Lung microvascular endothelial cell (primary cell): ENCODE measurements at places on chromosomes 16 and 17.
A peak's percentile ranks its signal among the peaks of the same experiment; 100 is the strongest.

DNA sequence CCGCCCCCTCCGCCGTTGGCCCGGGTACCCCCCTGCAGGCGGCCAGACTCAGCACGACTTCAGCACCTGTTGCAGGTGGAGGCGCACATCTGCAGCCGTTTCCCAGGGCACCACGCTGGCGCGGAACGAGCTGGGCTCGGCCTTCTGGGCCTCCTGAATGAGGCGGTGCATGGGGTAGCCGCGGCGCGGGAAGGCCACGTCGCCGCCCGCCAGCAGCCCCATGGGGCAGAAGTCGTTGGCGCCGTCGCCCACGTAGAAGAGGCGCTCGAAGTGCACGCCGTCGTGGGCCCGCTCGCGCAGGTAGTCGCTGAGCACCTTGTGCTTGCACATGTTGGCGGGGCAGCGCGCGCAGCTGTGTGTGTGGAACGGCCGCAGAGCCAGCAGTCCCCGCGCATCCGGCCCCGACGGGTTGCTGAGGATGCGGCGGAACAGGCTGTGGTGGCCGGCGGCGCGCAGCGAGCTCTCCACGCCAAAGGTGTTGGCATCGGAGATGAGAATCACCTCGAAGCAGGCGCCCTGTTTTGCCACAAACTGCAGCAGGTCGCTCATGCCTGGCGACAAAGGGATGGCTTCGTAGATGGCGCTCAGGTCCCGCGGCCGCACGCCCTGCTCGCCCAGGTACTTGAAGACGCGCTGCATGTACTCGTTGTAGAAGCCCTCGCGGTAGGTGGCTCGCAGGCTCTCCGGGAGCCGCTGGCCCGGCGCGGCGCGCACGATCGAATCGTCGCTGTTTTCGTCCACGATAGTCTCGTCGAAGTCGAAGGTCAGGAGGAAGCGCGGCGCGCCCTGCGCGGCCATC, 6.2 kb downstream of the PHOSPHO1 start:
- DNase-seq = peak; percentile 26

DNA sequence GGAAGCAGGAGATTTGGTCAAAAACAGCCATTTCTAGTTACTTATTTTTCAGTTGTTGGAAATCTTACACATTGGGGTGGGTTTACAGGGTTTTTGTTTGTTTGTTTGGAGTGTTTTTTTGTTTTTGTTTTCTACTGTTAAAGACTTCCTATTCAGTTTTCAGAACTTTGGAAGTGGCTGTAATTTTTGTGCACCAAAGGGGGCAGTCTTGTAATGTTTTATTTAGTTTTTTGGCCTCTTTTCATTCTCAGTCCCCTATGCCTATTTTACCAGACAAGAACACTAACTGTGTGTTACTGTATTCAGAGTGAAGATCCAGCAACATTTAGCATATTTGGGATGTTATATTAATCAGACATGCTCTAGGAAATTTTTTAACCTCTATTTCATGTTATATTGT, 20.6 kb downstream of the TPPP3 start:
- DNase-seq = peak; percentile 39

DNA sequence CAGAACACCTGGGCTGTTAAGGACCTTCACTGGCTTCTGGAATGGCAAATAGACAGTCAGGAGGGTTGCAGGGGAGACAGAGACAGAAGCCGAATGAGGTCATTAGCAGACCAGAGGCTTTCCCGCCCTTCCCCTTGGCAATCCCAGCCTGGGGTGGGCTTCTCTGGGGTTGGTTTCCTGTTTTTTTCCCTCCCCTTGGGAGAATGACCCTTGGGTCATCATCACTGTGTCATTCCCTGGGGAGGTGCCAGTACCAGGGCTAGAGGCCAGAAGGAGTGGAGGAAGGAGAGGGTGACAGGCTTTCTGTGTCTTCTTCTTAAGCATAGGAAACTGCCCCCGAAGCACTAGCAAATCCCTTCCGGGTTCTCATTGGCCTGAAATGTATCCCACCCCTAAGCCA, 42.9 kb upstream of the IL21R start:
- peak; percentile 17 for DNase-seq

GRCh38 chr16:20853143-20853542, 46.8 kb downstream of the REXO5 start:
- DNase-seq = no peak

GRCh38 chr17:73968680-73969079, 234.8 kb upstream of the RPL38 start:
- no peak for DNase-seq

DNA sequence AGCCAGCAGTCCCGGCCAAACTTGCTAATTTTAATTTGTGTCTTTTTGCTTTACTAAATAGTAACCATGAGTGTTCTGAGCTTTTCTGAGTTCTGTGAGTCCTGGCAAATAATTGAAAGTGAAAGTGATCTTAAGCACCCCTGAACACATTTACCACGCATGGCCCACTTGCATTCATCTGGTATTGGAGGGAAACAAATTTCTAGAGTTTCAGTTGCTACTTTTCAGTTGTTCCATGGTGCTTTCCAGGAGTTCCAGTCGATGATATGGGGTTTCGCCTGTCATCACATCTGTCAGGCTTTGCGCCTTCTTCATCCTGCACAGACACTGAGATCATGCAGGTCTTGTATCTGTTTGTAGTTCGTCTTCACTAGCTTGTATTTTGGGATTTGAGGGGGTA, 44.1 kb downstream of the CRLF3 start:
- no peak for DNase-seq

DNA sequence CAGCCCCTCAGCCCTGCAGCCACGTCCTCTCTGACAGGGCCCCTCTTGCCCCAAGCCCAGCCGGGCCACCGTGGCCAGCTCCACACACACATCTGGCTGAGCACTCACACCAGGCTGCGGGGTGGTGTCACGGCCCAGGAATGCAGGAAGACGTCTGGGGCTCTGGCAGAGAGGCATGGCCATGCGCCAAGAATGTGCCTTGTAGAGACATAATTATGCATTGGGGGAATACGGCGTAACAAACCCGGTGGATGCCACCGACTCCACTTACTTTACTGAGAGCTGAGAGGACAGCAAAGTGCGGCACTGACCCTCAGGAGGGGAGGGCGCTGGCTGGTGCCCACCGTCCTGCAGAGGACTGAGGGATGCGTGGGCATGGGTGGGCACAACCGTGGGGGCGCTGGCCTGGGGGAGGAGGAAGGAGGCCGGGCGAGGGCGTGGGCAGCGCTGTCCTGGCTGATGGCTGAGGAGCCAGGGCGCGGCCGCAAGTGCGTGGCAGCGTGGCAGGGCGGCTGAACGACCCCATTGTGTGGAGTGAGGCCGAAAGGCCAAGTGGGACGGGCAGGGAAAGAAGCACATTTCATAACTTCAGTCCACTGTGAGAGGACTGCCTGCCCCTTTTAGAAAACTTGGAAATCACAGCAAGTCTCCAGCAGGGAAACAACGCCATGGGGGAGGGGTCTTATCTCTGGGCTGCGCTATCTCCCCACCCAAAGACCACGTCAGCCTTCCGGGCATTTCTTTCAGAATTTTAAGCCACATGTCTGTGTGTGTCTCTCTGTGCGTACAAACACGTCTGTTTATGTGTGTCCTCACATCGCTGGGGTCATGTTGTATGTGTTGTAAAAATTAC, 30.6 kb downstream of the METRNL start:
- DNase-seq = peak; percentile 75
